ENCODE measurements at places on chromosomes 5 and 9.

- DNase-seq: no peak
These were observed 19.6 kb upstream of the ZNF462 start for GRCh38 chr9:106843371-106843770.

DNA sequence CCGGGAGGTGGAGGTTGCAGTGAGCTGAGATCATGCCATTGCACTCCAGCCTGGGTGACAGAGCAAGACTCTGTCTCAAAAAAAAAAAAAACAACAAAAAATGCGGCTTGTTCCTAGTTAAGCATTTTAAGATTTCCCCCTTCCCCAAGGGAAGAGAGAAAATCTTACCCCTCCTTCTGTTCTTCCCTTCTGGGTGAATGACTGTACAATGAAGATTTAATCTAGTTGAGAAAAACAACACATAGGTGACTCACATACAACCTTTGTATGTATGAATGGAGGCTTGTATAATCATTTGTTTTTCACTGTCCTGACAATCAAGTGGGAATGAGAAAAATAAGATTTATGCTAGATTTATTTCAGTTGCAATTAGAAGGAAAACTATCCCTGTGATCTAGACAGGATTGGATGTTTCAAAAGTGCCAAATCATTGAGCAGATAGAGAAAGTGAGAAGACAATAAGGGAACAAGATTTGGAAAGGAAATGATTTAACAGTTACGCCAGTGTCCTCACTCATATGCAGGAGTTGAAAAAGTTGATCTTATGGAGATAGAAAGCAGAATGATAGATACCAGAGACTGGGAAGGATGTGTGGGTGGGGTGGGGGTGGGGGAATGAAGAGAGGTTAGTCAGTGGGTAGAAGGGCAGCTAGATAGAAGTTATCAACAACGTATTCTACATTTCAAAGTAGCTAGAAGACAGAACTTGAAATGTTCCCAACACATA lies 16.7 kb downstream of the GDA start:
- DNase-seq: no peak

GRCh38 chr5:56259002-56259511 lies 25.9 kb upstream of the ANKRD55 start:
- no peak for DNase-seq

GRCh38 chr5:143229426-143229895 lies 174.0 kb downstream of the NR3C1 start:
- no peak for DNase-seq

- DNase-seq: no peak
These were observed 303.6 kb downstream of the ARHGAP26 start for GRCh38 chr5:143073766-143074165.

DNA sequence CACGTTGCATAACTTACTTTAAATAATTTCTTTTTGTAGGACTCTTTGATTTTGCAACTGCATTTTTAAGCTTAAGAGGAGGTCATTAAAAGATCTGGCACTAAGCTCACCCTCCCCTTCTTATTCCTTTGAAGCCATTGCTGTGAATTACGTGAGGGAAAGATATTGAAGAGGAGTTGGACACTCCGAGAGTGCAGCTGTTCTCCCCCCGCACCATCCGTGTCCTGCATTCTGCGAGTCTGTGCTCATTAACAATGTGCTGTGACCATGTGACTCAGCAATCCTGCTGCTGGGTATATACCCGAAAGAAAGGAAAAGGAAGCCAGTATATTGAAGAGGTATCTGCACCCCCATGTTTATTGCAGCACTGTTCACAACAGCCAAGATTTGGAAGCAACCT lies 40.0 kb downstream of the NXNL2 start:
- DNase-seq: no peak
